ENCODE measurements at places on chromosomes 7 and 10. TPM values are rescaled to one million over a fixed set of nuclear protein-coding genes. Genes with fewer than 3 reads are reported as not detected.
A peak's percentile ranks its signal among the peaks of the same experiment; 100 is the strongest.

Gene ADAMTS14
- 0.87 TPM for total RNA-seq

Gene MTG1
- 53.2 TPM for total RNA-seq

Gene ZNF804B
- total RNA-seq = not detected

- H3K36me3 ChIP-seq = no peaks in the 10 kb centered on the region
- DNase-seq = peak; percentile 19
- H3K4me1 ChIP-seq = peaks cover 14% of the 10 kb centered on the region
- H3K27ac ChIP-seq = no peak overlapping the region
- H3K27me3 ChIP-seq = no peaks in the 10 kb centered on the region
Measured at GRCh38 chr7:6271694-6272440, 557 bp downstream of the CYTH3 start.

DNA sequence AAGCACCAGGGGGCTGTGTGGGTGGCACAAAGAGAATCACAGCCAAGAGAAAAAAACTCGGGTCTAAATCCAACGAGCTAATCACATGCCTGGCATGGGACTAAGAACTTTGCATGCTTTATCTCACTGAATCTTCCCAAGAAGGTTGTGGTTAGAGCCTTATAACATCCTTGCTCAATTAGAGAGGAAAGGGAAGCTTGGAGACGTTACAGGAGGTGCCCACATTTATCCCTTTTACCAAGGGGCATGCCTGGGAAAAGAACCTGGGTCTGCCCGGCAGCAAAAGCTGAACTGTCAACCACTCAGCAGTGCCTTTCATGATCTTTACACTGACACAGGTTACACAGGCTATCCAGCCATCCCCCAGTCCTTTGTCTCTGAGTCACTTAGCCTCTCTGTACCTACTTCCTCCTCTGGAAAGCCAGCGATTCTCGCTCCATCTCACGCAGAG is 190.1 kb downstream of the PRPF18 start:
- no peak overlapping the region for H3K4me3 ChIP-seq
- no peak overlapping the region for H3K27ac ChIP-seq
- no peaks in the 10 kb centered on the region for H3K27me3 ChIP-seq
- no peaks in the 10 kb centered on the region for H3K36me3 ChIP-seq

GRCh38 chr7:104643587-104644217 is 315.3 kb downstream of the LHFPL3 start:
- H3K4me3 ChIP-seq = no peak overlapping the region
- peaks cover 3% of the 10 kb centered on the region for H3K27me3 ChIP-seq
- no peaks in the 10 kb centered on the region for H3K36me3 ChIP-seq

GRCh38 chr7:41028580-41028979 is 674.3 kb downstream of the INHBA start:
- DNase-seq = no peak
- no peak overlapping the region for H3K4me3 ChIP-seq
- no peaks in the 10 kb centered on the region for H3K4me1 ChIP-seq
- H3K27me3 ChIP-seq = no peaks in the 10 kb centered on the region
- H3K27ac ChIP-seq = no peak overlapping the region

GRCh38 chr7:116776610-116777289 is 85.6 kb upstream of the CAPZA2 start:
- peak overlapping the region; percentile 33 for H3K27ac ChIP-seq
- peak; percentile 41 for DNase-seq
- H3K4me1 ChIP-seq = peaks cover 30% of the 10 kb centered on the region
- H3K27me3 ChIP-seq = no peaks in the 10 kb centered on the region
- no peaks in the 10 kb centered on the region for H3K36me3 ChIP-seq
- no peak overlapping the region for H3K4me3 ChIP-seq
